ENCODE measurements at places on chromosomes 1 and 21.

GRCh38 chr1:2151911-2152310 is 42.7 kb downstream of the FAAP20 start:
- no peak for DNase-seq

GRCh38 chr1:57204091-57204490 is 219.8 kb downstream of the DAB1 start:
- no peak for DNase-seq

DNA sequence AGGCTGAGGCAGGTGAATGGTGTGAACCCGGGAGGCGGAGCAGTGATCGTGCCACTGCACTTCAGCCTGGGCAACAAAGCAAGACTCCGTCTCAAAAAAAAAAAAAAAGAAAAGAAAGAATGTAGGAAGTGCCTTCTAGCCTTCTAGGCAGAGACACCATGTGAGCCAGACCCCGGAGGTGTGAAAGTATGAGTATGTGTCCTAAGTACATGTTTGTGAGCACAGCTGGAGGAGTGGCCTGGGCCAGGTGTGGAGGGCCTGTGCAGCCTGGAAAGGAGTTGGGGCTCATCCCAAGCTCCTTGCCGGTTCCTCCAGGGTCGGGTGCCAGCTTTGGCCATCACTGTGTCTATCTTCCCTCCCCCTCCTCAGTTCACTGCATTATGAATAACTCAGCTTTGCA is 13.0 kb downstream of the SOX13 start:
- DNase-seq = no peak

DNA sequence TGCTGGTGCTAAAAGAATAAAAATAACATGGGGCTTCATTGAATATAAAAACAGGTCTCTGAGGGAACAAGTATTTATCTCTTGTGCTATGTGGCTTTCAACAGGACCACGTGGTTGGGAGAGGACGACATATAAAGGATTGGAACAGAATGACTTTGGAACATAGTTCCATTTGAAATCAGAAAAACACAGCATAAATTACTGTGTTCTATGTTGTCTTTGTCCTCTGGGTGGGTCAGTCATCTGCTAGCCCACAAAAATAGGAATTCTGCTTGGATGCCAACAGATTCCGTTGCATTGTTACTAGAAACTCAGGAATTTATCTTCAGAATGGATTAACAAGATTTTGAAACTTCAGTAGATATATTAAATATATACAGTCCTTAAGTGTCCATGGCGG is 5.9 kb downstream of the CEP85 start:
- no peak for DNase-seq

DNA sequence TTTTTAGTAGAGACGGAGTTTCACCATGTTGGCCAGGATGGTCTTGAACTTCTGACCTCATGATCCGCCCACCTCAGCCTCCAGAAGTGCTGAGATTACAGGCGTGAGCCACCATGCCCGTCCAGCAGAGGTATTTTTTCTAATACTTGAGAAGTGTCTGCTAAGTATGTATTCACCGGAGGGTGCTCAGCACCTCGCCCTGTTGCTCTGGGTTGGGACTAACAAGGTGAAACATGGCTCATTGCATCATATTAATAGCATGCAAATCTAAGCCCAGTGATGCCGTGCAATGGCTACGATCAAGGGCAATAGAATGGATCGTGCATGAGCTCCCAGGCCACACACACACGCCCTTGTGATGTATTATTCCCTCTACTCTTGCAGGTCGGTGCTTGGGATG is 68.7 kb downstream of the PDE9A start:
- no peak for DNase-seq

DNA sequence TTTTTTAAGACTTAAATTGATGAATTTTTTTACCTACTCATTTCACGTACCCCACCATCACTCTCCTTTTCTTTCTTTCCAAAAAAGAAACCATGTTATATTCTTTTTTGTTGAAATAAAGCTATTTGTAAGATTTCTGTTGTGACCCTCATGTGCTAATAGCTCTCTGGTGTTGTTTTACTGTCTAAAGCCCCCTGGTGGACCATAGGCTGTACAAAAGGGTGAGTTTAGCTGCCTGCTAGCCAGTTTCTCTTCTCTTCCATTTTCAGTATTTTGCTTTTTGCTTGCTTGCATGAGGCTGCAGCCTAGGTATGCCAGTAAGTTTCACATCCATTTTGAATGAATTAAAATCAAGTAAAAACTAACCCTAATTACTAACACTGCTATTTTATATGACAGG is 15.6 kb upstream of the VAMP3 start:
- DNase-seq = no peak

DNA sequence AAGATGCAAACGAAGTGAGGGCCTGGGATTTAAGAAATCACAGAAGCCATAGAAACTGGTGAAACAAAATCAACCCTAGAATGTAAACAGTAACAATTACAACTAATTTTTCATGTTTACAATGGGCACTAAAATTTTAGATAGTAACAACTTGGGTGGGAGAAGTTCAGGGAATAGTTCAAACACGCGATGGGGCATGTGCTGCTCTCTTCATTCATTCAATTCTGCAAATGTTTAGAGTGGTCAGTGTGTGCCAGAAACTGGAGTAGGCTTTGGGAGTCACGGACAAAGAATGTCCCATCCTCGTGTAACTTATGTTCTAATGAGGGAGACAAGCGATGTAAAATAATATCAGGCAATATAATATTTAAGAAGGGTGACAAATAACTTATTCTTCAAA is 133.4 kb downstream of the GREM2 start:
- DNase-seq = no peak

DNA sequence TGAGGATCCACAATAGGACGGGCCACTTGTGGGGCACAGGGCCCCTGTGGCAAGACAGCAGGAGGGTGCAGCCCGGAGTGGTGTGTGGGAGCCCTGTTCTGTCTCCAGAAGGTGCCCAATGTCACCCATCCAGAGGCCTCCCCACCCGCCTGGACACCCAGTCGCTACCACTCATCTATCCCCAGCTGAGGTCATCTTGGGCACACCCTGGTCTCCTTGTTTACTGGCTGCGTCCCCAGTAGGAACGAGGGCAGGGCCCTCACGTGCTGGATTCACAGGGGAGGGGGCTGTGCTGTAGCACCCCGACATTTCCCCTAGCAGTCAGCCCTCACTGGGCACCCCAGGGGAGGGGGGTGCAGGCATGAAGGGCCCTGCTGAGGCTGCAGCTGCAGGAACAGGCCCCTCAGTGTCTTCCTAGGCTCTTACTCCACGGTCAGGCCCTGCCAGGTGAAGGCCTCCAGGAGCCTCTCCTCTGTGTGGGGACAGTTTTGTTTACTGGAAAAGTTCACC is 2.3 kb upstream of the TNNT2 start:
- DNase-seq = no peak

- DNase-seq = no peak
Measured at GRCh38 chr1:209512821-209513220, 70.7 kb upstream of the CAMK1G start.

DNA sequence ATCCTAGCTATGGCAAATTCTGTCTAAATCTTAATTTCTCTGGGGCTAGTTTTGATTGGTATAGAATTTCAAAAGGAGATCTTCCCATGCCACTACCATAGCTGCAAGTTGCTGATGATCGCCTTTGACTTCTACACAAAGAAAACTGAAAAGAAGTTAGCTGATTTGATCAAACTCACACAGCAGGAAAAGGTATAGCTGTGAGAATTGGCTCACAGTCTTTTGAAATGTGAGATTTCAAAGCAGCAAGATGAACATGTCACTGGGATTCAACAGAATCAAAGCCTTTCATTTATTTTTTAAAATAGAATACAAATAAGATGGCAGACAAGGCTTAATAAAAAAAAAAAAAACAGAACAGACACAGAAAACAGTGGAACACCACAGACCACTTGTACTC is 7.5 kb upstream of the RGS1 start:
- DNase-seq = no peak

DNA sequence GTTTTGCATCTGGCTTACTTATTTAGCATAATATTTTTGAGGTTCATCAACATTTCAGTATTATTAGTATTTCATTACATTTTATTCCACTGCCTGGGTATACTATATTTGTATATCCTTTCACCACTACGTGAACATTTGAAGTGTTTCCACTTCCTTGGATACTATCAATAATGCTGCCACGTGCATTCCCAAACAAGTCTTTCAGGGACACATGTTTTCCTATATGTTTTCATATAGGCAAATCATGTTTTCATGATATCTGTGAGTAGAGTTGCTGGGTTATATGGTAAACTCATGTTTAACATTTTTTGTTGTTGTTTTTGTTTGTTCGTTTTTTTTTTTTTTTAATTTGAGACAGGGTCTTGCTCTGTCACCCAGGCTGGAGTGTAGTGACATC is 380.1 kb downstream of the OMA1 start:
- no peak for DNase-seq

DNA sequence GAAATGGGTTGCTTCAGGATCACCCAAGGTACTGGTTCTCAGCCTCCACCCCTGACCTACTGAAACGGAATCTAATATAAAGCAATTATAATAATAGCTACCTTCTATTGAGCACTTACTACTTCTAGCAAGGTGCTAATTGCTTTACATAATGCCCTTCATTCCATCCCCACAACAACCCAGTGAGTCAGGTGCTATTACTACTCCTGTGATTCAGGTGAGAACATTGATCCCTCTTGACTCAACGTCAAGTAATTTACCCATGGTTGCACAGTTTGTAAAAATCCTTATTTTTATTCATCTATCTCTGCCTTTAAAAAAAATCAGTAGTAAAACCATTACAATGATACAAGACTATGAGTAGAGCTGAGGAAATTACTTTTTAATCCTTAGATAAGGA is 85.2 kb downstream of the UCHL5 start:
- no peak for DNase-seq

DNA sequence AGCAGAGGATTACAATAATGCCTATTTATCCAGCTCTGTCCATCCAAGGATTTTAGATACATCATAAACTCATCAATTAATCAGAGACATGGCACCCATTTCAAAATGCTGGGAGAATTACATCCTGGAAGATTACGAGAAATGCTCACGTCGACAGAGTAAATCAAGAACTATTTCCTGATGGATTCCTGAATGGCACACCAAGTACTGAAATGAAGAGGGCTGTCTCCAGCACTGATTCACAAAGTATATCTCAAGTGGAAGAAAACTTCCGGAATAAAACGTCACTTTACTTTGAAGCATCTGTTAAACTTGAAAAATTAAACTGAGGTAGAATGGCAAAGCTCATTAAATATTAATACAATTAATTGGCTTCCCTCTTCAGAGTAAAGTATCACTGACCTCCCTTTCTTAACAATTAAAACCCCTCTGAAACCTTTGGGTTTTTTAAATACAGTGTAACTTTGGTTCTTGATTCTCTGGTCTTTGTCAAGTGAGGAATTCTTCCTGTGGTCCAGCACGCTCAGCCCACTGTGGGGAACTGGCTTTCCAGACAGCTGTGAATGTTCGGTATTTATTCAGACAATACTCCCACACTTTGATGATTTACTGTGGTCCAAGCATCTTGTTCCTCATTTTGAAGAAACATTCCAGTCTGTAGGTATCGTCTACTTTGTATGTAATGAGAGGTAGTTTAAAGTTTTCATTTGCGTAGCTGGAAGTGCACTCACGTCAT is 288.0 kb downstream of the NFIA start:
- DNase-seq = no peak
